ENCODE measurements at places on chromosomes 13 and 19.

DNA sequence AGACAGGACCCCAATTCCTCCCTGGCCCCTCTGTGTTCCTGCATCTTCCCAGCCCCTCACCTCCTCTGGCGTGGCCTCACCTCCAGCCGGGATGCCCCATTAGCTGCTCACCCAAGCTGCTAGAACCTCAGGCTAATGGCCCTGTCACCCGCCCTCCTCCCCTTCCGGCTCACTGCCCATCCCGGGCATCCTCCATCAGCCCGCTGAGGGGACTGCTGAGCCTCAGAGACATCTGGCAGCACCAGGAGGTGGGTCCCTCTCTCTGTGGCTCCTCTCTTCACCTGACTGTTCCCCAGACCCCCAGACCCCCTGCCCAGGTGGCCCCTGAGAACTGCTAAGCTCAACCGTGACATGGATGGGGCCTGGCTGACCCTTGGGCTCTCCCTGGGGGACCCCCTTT lies 2.9 kb downstream of the FFAR1 start:
- H3K27me3 ChIP-seq = no peaks in the 10 kb centered on the region
- H3K4me1 ChIP-seq = peaks cover 65% of the 10 kb centered on the region
- H3K4me3 ChIP-seq = no peak overlapping the region
- DNase-seq = peak; percentile 53

DNA sequence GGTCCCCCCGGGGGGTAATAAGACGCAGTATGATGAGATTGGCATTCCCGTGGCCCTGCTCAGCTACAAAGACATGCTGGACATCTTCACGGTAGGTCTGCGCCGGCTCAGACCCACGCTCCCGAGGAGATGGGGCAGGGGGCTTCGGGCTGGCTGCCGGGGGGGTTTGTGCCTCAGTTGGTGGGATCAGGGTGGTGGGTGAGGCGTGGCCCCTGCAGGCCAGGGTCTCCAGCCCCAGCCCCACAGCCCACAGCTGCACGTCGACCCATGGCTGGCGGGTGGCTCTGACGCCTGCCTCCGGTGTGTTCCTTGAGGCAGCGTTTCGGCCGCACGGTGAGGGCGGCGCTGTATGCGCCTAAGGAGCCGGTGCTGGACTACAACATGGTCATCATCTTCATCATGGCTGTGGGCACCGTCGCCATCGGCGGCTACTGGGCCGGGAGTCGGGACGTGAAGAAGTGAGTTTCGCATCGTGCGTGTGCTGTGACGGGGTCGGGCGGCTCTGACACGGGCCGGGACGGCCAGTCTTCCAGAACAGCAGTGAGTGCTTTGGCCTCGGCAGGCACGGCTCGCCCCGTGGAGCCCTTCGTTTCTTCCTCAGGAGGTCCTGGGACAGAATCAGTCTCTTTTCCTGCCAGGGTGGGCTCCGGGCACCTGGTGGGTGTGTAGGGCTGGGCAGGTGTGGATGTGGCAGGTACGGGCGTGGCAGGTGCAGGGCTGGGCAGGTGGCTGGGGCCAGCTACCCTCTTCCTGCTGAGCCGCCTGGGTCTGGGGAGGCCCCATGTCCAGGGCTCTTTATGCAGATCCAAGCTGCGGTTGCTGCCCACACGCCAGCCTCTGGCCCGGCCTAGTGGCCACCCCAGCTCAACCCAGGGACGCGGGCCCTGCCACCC lies 10.5 kb downstream of the SPPL2B start:
- no peak overlapping the region for H3K27ac ChIP-seq
- H3K36me3 ChIP-seq = no peaks in the 10 kb centered on the region
- no peaks in the 10 kb centered on the region for H3K27me3 ChIP-seq
- H3K4me1 ChIP-seq = peaks cover 4% of the 10 kb centered on the region
- DNase-seq = no peak

DNA sequence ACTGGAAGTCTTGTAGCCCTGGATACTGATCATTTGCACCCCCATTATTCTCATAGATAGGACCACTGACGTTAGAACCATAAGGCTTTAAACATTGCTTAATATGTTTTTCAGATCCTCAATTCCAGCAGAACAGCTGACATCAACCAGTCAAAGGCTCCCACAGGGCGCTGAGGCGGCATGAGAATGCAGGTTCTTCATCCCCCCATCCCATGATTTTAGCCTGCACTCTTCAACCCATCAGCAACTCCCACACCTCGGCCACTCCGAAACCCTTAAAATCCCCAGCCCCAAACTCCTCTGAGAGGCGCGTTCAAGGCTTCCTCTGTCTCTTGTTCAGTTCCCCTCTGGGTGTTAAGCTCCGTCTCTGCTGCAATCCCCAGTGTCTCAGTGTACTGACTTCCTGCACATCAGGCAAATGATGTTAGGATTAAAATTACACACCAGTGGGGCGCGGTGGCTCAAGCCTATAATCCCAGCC lies 24.3 kb upstream of the LAMP1 start:
- no peaks in the 10 kb centered on the region for H3K36me3 ChIP-seq
- H3K4me3 ChIP-seq = no peak overlapping the region
- no peak for DNase-seq
- H3K27ac ChIP-seq = no peak overlapping the region

DNA sequence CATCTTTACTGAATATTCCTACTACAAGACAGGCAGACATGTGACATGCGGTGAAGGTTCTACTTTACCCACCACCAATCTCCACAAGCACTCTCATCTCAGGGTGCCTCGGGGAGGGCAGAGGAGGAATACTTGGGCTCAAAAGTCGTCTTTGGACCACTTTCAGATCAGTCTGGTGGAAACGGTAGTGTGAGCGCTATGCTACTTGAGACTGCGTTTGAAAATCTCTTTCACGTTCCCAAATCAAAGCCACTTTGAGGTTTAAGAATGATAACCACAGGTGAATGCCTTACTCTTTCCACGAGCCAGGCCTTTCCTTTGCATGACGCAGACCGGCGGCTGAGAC lies 1.5 kb upstream of the SOX1 start:
- H3K36me3 ChIP-seq = no peaks in the 10 kb centered on the region
- no peak overlapping the region for H3K4me3 ChIP-seq
- peaks cover 56% of the 10 kb centered on the region for H3K27me3 ChIP-seq
- H3K27ac ChIP-seq = no peak overlapping the region
- H3K4me1 ChIP-seq = peaks cover 6% of the 10 kb centered on the region
- no peak for DNase-seq

GRCh38 chr13:42348576-42348975 lies 76.6 kb downstream of the AKAP11 start:
- no peak for DNase-seq
- H3K27me3 ChIP-seq = no peaks in the 10 kb centered on the region
- no peak overlapping the region for H3K27ac ChIP-seq
- H3K4me3 ChIP-seq = no peak overlapping the region
- no peaks in the 10 kb centered on the region for H3K36me3 ChIP-seq

GRCh38 chr19:28074773-28075172 lies 1138.2 kb downstream of the UQCRFS1 start:
- no peak for DNase-seq
- H3K27me3 ChIP-seq = no peaks in the 10 kb centered on the region
- no peak overlapping the region for H3K27ac ChIP-seq
- no peaks in the 10 kb centered on the region for H3K36me3 ChIP-seq

- H3K4me3 ChIP-seq = no peak overlapping the region
- no peaks in the 10 kb centered on the region for H3K36me3 ChIP-seq
- no peak overlapping the region for H3K27ac ChIP-seq
- no peaks in the 10 kb centered on the region for H3K4me1 ChIP-seq
- DNase-seq = no peak
- H3K27me3 ChIP-seq = no peaks in the 10 kb centered on the region
These were observed 14.3 kb downstream of the MEIOSIN start for GRCh38 chr19:45747513-45747912.

- DNase-seq = no peak
- no peaks in the 10 kb centered on the region for H3K36me3 ChIP-seq
- H3K27ac ChIP-seq = no peak overlapping the region
- H3K27me3 ChIP-seq = no peaks in the 10 kb centered on the region
- peaks cover 34% of the 10 kb centered on the region for H3K4me1 ChIP-seq
These were observed 3.9 kb downstream of the PIH1D1 start for GRCh38 chr19:49447485-49448431.

- H3K27ac ChIP-seq = no peak overlapping the region
- no peak overlapping the region for H3K4me3 ChIP-seq
These were observed 43.9 kb downstream of the CERS4 start for GRCh38 chr19:8252922-8253589.

- H3K4me1 ChIP-seq = no peaks in the 10 kb centered on the region
- DNase-seq = no peak
- H3K27me3 ChIP-seq = no peaks in the 10 kb centered on the region
- no peak overlapping the region for H3K4me3 ChIP-seq
- H3K27ac ChIP-seq = no peak overlapping the region
- no peaks in the 10 kb centered on the region for H3K36me3 ChIP-seq
These were observed 1450.7 kb upstream of the SPRY2 start for GRCh38 chr13:81791641-81792040.

DNA sequence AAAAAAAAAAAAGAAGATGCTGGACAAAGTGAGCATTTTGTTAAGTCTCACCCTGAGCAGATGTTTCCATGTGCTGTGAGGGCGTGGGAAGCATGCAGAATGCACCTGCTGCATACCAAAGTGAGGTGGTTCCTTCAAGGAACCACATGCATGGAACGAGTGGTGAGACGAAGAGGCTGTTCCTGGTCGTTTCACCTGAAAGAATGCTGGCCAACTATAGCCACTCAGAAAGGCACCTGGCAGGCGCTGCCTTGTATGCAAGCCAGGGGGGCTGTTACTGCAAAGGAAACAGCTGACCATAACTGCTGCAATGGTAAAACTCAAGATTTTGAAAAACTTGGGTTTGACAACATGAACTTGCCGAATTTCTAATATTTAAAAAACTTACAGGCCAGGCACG lies 14.7 kb downstream of the MIER2 start:
- no peaks in the 10 kb centered on the region for H3K27me3 ChIP-seq
- peaks cover 2% of the 10 kb centered on the region for H3K36me3 ChIP-seq
- H3K4me3 ChIP-seq = no peak overlapping the region
- H3K27ac ChIP-seq = no peak overlapping the region

DNA sequence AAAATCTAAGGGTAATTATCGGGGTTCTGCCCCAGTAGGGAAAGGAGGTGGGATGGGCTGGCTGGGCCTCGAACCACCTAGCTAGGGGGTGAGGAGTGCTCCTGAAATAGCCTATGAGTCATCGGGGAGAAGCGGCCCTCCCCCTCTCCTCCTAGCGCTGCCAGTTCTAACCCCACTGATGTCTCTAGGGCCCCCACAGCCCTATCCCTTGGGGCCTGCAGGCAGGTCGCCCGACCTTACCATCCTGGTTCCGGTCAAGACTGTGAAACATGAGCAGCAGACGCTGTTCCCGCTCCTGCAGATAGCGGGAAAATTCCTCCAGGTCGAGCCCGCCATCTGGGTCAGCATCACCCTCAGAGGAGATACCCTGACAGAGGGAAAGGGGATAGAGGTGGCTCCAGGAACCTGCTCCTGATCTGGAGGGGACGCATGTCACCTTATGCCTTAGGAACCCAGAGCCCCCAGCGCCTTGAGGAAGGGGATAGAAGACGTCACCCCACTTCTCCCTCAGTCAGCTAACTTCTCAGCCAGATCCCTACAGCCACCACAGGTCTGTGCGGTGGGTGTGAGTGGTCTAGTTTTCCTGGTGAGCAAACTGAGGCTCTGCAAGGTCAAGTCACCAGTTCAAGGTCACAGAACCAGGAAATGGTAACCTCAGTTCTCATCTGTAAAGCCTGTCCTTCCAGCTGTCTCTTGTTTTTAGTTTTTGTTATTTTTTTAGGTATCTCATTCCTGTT lies 1.5 kb downstream of the SLC25A23 start:
- H3K27ac ChIP-seq = no peak overlapping the region
- peak; percentile 36 for DNase-seq
- no peaks in the 10 kb centered on the region for H3K4me1 ChIP-seq
- no peaks in the 10 kb centered on the region for H3K36me3 ChIP-seq
- H3K4me3 ChIP-seq = no peak overlapping the region
- no peaks in the 10 kb centered on the region for H3K27me3 ChIP-seq

- no peaks in the 10 kb centered on the region for H3K27me3 ChIP-seq
- DNase-seq = peak; percentile 48
- H3K4me1 ChIP-seq = peaks cover 18% of the 10 kb centered on the region
These were observed 144.1 kb downstream of the DPF1 start for GRCh38 chr19:38079926-38080380.

Measured in B cell (primary cell).